ENCODE measurements at places on chromosomes 5 and 9.

GRCh38 chr5:165714598-165714997 lies 2209.2 kb downstream of the MAT2B start:
- no peak for DNase-seq

GRCh38 chr5:179345433-179346321 lies at the start of gene ADAMTS2:
Gene ADAMTS2, minus strand, starts transcription at chr5:179345461. Its CDS starts 133 bp downstream, at chr5:179345328.
- peak; percentile 21 for DNase-seq

DNA sequence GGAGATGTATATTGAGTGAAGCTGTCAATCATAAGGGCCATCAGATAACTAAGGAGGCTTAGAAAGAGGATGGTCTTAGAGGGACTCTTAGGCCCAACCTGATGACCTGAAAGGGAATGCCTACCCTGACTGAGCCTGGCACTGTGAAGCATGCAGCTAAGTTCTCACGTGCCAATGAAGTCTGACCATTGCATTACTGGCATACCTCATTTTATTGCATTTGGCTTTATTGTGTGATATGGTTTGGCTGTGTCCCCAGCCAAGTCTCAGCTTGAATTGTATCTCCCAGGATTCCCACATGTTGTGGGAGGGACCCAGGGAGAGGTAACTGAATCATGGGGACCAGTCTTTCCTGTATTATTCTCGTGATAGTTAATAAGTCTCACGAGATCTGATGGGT lies 421.6 kb upstream of the SGCD start:
- DNase-seq, result no peak

DNA sequence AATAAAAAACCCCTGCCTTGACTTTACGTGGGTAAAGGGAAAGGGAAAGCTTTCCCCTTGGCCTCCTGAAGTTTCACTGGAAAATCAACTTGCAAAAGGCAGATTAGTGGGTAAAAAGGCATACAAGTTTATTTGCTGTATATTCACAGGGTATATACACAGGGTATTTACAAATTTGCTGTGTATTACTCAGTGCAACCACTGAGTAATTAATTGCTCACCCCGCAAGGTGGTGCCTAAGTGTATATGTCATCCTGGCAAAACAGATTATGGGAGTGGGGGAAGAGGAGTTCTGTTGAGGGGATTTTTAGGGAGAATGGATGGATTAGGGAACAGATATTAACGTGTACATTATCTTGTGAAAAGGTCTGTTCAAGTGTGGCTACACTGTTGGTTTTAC lies 7.1 kb upstream of the RARS1 start:
- no peak for DNase-seq

DNA sequence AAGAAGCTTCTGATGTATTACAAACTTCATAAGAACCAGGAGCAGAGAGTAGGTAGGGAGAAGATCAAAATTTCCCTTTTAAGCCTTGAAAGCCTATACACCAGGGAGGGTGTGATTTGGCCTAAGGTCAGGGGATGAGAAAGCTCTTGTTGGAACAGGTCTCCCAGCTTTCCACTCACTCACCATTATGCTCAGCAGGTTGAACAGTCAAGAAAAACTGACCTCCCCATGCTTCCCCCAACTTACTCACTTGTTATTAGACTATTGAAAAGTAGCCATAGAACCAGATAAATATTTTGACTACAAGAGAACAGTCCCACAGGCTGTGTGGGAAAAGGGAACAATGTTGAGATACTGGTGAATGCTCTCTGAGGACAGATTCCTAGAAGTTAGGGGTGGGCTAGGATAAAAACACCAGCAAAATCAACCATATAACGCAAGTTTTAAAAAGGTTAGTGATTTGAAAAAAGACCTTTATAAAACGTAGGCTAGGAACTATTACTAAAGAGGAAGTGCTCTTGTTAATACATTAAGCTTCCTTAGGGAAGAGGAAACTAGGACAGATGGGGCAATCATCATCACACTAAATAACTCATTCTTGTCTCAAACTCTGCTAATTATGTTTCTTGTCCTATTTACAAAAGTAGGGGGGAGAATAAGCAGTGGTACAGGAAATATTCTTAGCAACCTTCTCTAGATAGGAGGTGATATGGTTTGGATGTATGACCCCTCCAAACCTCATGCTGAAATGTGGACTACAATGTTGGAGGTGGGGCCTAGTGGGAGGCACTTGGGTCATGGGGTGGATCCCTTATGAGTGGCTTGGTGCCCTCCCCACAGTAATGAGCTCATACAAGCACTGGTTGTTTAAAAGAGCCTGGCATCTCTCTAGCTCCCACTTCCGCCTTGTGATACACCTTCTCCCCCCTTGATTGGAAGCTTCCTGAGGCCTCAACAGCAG lies 31.0 kb downstream of the PCDHGC5 start:
- DNase-seq, result no peak

GRCh38 chr9:23849379-23850035 lies 23.5 kb upstream of the ELAVL2 start:
- DNase-seq, result no peak

DNA sequence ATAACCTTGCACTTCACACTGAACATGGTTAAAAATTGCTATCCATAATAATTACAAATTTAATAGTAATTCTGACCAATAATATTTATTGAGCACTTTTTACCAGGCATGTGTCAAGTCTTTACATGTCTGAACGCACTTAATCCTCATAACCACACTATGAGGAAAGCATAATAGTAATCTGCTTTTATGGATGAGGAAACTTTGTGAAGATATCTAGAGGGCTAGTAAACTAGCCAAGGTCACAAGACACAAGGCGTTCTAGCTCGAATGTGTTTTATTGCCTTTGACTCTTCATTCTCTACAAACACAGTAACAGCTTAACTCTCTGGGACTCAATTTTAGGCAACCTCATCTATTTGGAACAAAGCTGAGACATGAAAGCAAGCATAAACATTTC lies 205.1 kb downstream of the ARHGEF28 start:
- no peak for DNase-seq

- no peak for DNase-seq
Observed at GRCh38 chr5:169950333-169950732, 30.0 kb downstream of the INSYN2B start.

DNA sequence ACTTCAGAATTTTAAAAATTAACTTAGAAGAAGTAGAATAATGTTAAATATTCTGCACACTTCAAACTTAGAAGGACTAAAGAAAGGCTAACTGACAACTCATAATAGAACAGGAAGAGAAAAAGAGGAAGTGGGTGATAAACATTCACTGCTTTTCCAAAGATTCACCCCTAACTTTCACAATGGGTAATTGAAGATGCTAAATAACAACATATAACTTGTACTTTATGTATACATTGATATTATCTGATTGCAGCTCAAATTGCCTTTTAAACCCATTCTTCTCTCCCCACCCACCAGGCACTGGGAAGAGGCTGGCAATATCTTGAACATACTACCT lies 376.6 kb downstream of the EFNA5 start:
- no peak for DNase-seq

GRCh38 chr9:130160862-130161470 lies 11.2 kb upstream of the NCS1 start:
- DNase-seq, result no peak

DNA sequence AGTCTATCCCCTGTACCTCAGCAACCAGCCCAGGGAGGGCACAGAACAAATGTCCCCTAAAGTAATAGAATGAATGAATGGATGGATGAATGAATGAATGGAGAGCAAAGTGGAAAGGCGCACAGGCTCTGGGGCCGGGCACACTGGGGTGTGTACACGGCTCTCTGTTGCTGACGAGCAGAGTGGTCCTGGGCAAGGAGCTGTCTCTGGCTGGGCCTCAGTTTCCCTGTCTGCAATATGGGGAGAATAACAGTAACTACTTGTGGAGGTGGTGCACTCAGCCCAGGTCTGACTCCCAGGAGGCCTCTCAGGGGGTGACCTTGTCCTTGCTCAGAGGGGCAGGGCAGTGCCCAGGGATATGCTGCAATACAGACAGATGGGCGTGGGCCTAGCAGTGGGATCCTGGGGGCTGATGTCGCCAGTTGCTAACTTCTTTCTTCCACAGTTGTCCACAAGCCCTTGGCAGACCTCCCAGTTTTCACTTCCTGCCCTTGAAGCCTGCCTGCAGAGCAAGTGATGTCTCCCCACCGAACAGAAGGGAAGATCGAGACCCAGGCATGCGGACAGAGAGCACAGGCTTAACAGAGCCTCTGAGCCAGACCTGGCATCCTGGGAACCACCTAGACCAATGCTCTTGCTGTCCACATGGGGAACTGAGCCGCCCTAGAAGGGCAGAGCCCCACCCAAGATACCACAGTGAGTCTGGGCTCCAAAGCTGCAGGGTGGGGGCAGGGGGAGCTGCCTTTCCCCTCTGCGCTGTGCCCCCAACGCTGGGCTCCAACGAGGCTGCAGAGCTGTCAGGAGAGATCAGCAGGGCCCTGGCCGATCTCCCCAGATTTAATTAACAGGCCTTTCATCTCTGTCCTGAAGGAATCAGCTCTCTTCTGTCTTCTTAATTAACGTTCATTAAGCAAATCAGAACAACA lies 13.6 kb upstream of the LAMC3 start:
- peak; percentile 28 for DNase-seq

GRCh38 chr9:81579381-81579780 lies 110.0 kb downstream of the TLE1 start:
- no peak for DNase-seq

DNA sequence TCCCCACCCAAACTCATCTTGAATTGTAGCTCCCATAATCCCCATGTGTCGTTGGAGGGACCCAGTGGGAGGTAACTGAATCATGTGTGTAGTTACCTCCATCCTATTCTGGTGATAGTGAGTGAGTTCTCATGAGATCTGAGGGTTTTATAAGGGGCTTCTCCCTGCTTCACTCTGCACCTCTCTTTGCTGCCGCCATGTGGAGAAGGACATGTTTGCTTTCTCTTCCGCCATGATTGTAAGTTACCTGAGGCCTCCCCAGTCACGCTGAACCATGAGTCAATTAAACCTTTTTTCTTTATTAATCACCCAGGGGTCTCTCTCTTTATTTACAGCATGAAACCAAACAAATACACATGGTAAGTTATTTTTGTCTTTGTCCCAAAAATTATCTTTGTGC lies 726.1 kb downstream of the CDH18 start:
- DNase-seq, result no peak

GRCh38 chr5:96703384-96703920 lies 41.3 kb downstream of the CAST start:
- DNase-seq, result no peak

GRCh38 chr5:87649455-87649854 lies 236.7 kb upstream of the CCNH start:
- DNase-seq, result no peak

DNA sequence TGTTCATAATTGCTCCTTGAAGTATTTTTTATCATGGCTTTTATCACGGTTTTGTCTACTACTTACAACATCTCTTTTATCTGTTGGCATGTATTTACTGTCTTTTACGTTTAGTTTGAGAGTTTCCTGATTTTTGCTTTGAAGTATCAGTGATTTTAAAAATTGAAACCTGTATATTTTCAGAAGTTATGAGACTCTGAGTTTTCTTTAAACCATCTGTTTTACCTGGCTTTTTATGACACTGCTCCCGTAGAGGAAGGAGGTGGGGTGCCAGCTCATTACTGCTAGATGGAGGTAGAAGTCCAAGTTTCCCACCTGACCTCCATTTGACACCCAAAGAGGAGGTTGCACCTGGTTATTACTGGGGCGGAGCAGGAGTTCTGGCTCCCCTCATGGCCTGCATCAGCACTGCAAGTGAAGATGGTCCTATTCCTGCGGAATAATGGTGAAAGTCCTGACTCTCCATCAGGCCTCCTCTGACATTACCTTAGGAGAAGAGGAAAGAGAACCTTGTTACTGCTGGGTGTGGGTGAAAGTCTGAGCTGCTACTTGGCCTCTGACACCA lies 10.0 kb upstream of the ZNF131 start:
- no peak for DNase-seq

- peak; percentile 76 for DNase-seq
Observed at GRCh38 chr9:16386007-16386826, 484.3 kb downstream of the BNC2 start.

DNA sequence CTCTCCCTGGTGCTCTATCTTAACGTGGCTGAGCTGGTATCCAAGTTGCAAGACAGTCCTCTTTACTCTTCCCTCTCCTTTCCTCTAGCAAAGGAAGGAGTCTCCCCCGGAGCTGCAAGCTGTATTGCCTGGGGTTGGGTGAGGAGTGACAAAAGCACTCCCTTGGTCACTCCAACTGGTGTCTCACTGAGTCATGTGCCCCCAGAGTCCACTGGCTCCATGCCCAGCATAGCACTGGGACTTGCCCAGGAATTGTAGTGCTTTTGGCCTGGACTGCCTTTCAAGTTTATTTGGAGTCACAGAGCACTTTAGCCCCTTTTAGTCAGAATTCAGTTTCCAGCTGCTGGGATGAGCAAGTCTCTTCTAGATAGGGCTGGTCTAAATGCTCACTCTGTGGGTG lies 82.6 kb upstream of the FST start:
- no peak for DNase-seq

DNA sequence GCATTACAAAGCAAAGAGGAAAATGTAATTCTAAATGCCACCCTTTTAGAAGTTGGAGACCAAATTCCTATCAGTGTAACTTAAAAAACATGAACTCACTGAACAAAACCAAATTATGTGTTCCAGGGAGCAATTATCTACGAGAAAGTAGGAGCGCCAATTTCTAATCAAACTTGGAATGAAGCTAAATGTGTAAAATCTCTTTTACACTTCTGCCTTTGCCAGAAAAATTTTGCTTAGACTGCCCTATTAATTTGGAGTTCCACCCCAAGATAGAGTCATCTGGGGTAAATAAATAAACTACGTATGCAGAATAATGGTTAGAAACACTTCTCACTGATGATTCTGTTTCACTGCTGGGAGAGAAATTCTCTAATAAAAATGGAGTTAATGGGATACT lies 825.6 kb downstream of the MTRR start:
- DNase-seq, result no peak

DNA sequence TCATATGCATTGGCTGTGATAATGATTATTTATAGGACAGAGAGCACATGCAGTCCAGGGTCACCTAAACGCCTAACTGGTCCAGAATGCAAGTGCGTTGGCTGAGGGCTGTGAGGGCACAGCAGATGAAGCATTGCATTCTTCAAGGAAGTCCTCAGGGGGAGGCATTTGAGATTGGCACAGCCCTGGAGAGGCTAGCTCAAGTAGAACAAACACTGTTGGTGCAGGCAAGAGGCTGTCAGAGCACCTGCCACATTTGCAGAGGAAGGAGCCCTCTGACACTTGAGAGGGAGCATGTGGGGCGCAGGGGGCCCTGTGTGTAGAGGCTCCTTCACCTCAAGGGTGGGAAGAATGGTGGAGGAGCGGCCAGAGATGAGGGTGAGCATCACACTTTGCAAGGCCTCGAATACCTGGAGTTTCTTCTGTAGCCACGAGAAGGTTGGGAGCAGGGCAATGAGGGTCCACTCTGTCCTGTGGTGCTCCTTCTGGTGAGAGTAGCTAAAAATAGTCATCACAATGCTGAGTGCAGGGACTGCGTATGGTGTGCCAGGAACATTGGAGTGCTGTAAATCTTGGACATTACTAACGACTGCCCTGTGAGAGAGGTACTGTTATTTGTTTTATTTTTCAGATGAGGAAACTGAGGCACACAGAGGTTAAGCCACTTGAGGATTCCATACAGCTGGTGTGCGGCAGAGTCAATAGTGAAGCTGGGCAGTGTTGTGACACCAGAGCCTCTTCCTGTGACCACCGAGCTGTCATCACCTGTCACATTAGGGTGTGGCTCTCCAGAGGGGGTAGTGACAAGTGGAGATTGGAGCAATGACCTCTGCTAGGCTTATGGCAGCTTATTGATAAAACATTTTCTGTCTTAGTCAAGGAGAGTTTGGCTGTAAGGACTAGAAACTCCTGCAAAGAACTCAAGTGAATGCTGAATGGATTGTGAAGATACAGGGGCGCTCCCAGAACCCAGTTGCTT lies 100.2 kb downstream of the PIP5K1B start:
- no peak for DNase-seq

GRCh38 chr9:99712214-99712613 lies 109.5 kb upstream of the NR4A3 start:
- no peak for DNase-seq

GRCh38 chr9:114662081-114662989 lies 4.7 kb upstream of the TEX53 start:
- DNase-seq, result no peak
